A549 (cell line): ENCODE measurements at places on chromosomes 3 and 15.
A peak's percentile ranks its signal among the peaks of the same experiment; 100 is the strongest.

DNA sequence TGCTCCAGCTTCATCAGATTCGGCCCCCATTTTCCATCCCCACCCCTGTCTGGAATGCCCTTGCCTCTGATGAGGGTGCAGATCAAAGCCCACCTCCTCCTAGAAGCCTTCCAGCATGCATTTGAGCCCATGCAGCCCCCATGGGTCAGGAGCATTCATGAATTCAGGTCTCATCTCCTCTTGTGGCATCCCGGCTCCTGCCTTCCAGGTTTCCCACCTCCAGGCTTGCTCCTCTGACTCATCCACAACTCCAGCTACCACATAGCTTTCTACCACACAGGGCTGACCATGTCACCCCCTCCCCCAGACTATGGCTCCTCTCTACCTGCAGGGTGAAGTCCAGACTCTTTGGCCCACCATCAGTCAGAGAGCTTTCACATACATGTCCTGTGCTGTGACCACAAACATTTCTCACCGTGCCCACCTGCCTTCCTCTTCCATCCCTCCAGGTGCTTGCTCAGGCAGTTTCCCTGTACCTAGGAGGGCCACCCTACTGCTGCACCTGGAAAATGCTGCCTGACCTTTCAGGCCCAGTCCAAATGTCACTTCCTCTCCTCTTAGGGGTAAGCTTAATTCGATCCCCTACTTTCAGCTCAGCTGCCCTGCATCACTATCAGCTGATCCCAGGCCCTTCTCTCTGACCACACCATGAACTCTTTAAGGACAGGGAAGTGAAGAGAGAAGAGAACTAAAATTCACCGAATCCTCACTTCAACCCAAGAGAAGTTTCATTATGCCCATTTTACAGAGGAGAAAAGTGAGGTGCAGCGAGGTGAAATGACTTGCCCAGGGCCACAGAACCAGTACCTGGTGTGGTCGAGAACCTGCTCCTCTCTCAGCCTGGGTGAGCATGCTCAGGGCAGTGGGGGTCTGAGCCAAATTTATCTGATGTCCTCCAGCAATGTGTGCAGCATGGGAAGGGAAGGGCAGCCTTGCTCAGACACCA is 13.7 kb upstream of the FGD5 start:
- DNase-seq, result no peak

DNA sequence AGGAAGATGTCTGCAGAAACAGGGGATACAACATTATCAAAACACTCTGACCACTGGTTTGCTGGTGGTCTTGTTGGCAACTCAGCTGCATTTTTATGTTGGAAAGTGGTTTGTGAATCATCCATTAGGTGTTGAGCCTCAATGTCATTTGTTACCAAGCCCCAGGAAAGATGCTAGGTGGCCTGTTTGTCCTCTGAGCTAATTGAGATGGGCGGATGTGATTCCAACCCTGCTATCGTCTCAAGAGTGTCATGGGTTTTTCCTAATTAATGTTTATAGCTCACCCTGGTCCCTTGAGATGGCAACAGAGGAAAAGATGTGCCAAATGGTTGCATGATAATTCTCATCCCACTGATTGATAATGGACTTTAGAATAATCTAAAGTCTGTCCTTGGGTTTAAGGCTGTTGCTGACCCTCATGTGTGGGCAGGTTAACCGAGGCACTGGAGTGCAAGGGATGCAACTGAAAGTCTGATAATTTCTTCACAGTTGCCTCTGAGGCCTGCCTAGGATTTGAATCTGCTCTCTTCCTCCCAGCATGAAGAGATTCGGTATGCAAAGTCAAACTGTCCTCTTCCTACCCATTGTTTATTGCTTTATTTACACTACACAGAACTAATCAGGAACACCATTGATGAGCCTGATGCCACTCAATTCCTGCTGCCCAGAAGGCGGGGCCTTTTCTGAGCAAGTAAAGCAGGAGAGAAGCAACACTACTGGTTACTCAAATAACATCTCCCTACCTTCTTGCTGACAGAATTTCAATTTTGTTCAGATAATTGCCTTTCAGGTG is 166.2 kb upstream of the TBC1D5 start:
- no peak for DNase-seq

DNA sequence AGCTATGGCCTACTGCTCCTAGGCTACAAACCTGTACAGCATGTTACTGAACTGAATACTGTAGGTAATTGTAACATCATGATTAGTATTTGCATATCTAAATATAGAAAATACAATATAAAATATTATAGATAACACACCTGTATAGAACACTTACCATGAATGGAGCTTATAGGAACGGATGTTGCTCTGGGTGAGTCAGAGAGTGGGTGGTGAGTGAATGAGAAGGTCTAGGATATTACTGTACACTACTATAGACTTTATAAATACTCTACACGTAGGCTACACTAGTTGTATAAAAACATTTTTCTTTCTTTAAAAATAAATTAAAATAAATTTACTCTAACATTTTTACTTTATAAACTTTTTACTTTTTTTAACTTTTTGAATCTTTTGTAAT is 224.0 kb upstream of the CBLB start:
- DNase-seq, result no peak

DNA sequence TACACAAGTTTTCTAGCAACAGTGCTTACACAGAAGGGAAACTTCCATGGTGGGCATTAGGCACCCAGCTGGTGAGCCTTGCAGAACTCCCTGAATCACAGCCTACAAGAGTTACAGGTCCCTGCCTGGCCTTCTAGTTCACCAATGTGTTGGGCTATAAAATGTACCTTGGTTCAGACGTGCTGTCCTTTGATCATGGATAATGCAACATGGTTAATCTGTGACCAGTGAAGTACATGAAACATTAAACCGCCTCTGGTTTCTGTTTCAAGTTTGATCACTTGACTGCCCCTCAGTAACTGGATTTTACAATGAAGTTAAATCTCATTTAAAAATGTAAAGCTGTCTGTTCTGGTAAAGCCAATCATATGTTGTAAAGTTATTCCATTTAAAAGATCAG is 51.8 kb downstream of the FMN1 start:
- DNase-seq, result no peak

DNA sequence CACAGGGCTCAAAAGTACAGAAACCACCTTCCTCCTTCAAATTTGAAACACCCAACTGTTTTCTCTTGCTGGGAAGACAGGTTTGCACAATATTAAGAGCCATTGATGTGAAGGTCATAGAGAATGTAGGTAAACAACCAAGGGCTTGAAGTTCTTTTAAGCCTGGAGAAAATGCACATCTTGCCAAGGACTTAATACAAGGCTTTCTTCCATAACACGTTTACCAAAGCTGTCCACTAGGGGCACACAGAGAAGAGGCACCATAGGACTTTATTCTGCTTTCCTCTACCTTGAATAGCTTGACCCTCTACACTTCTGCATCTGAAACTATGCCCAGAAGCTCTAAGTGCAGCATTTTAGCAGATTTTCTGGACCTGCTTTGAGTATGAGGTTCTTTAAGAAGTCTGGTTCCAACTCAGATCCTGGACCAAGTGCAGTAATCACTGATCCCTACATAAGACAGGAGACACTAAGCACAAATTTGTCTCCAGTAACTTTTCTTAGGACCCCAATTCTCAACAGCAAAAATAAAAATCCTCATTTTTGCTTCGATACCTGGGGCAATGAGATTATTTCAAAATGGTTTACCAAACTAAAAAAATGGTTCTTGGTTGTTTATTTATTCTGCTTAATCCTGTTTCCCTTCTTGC is 138.0 kb downstream of the FBN1 start:
- peak; percentile 56 for DNase-seq

DNA sequence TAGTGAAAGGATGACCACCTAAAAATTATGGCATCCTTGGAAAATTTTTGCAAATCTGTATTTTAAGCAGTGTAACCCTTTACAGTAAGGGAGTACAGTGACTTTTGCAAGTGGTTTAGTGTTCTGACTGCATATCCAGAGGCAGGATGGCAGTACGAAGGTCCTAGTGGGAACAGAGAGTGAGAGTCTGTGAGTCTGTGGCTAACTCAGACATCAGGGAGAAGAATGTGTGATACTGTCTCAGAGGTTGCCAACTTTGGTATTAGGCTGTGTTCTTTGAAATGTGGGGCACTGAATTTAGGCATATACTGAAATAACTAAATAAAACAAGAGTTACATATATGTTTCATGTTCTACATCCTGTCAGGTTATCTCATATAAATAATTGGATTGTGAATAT is 25.7 kb downstream of the PRKCI start:
- DNase-seq, result no peak

DNA sequence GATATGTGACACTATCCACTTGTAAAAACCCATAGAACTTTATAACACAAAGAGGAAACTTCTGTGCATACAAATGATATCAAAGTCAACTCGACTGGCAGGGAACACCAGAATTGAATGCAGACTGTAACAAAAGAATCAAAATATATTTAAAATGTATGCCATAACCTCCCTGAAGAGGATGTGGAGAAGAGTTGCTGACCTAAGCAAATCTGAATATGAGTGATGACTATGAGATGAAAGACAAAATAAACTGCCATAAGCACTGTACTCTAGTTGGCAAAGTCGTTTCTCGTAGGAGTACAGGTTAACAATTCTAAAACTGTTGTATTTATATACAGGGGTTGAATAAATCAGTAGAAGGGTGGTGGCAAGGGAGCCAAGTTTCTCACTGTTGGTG is 482.1 kb downstream of the OCA2 start:
- no peak for DNase-seq

DNA sequence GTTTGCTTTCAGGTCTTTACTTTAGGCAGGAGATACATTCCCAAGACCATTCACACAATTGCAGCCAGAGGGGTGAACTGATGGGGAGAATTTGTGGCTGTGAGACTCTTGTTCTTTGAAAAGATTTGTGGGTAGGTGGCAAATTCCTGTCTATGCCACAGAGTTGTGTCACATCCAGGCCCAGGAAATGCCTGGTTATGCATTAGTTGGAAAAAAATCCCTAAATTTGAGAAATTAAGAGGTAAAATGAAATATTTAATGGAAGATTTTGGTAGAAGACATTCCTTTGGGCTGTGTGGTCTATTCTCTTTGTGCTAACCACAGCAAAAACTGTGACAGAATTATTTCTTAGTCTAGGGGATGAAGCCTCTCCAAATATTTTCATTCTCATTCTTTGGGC is 28.8 kb downstream of the SAMMSON start:
- no peak for DNase-seq

DNA sequence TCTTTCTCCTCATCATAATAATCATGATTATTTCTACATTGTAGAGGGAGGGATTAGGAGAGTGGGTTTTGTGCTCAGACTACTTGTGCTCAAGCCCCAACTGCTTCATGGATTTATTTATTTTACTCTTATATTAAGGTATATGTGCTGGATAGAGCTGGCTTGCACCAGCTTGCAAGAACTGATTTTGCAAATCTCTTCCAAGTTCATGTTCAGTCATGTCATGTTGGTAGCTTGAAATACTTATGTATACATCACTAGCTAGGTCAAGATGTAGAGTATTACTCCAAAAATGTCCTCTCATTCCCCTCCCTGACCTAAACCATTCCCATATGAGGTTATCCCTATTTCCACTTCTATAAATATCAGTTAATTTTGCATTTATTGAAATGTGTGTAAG is 293.9 kb upstream of the RBMS3 start:
- no peak for DNase-seq

GRCh38 chr3:94909726-94910125 is 846.9 kb downstream of the NSUN3 start:
- DNase-seq, result no peak

GRCh38 chr15:65426216-65426853 is 3.6 kb upstream of the IGDCC4 start:
- no peak for DNase-seq

DNA sequence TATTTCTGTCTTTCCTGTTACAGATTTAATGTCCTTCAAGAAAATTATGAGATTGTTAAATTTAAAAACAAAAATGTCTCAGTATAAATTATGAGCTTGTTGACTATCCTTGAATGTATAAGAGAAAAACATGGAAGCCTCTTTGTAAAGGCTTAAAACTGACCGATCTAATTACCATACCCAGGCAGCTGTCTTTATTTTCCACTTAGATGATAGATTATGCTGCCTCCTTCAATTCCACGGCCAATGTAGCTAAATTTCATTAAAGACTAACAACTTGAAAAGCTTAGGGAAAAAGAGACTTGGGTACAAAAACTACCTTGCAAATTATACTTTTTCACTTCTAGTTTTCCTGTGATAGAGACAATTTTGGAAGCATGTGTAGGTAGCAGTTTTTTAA is 88.3 kb downstream of the ATP10A start:
- no peak for DNase-seq

DNA sequence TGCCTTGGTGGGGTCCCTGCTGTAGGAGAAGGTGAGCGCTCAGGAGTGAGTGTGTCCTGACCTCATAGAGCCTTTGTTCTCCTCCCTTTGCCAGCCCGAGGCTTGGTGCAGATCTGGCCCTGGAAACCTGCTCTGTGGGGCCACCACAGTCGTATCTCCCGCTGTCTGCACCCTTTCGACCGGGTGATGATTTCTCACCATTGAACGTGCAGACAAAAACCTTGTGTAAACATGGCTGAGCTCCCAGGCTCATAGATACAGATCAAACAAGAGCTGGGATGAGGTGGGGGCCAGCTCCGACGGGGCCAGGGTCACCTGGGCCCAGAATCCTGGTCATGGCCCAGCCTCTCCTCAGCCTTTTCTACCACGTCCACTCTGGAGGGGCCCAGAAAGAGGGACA is 34.6 kb upstream of the ESYT3 start:
- no peak for DNase-seq

- no peak for DNase-seq
Measured at GRCh38 chr3:106263011-106263410, 394.2 kb upstream of the CBLB start.

- DNase-seq, result peak; percentile 38
Measured at GRCh38 chr3:148648685-148649352, 48.9 kb upstream of the AGTR1 start.

DNA sequence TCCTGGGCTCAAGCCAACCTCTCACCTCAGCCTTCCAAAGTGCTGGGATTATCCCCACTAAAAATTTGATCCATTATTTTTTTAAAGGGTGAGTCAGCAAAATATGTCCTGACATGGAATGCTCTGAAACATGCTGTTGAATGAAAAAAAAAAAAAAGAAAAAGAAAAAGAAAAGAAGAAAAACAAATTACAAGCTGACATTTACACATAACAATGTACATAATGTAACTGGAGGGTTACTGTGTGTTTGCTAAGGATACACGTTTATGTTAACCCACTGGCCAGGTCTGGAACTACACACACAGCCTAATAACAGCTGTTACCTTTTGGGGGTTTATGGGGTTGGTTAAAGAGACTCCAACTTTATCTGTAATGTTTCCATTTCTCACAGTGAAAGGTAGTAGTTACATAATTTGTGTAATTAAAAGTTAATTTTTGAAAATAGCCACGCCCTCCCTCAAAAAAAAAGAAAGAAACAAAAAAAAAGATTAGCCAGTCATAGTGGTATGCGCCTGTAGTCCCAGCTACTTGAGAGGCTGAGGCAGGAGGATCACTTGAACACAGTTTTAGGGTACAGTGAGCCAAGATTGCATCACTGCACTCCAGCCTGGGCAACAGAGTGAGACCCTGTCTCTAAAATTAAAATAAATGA is 3.1 kb upstream of the MESP2 start:
- DNase-seq, result peak; percentile 63

- no peak for DNase-seq
Measured at GRCh38 chr3:71421820-71422566, 161.5 kb downstream of the FOXP1 start.

GRCh38 chr3:143849854-143850549 is 1.7 kb upstream of the SLC9A9 start:
- no peak for DNase-seq
